Epithelial cell of esophagus (primary cell): ENCODE measurements at places on chromosomes 13 and 19.
A peak's percentile ranks its signal among the peaks of the same experiment; 100 is the strongest.

- no peak for DNase-seq
These were observed 417.1 kb downstream of the ITGBL1 start for GRCh38 chr13:101869553-101869952.

DNA sequence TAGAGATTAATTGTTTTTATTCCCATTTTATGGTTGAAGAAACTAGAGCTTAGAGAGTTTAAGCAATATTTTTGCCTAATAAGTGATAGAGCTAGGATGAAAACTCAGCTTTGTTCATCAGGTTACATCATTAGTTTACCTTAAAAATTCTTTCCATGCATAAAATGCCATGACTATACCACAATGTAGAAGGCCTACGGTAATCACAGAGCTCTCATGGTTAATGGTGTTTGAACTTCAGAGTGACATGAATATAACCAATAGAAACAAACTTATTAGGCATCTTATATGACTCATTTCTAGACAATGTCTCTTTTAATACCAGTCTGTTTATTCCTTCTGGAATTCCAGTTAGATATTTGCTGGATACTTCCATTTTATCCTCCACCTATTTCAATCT, 78.5 kb downstream of the FGF9 start:
- peak; percentile 45 for DNase-seq

DNA sequence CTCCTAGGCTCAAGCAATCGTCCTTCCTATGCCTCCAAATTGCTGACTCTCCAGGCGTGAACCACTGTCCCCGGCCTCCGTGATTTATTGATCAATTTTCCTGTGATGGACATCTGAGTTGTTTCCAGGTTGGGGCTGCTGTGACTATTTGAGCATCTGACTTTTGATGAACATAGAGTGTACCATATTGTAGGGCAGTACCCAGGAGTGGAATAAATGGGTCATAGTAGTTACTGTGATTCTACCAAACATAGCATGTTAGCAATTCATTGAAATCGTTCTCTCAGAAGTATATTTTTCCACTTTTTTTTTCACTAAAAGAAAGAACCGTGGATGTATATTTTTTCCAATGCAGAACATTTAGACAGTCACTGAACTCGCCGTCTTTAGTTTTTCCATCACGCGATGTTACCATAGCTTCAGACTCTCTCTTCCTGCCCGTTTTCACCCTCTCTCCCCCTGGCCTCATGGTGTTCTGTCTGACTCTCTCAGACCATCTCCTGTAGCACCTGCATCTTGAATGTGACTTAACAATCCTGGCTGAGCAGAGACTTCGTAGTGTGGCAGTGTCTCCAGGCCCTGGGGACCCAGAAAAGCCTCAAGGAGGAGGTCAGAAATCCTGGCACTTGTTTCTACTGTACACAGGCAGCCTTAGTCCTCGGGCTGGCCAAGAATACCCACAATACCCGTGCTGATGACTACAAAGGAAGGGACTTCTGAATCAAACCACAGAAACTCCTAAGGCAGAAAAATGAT, 3.2 kb upstream of the RASGRP4 start:
- no peak for DNase-seq

GRCh38 chr13:26480246-26480855, 77.1 kb upstream of the WASF3 start:
- peak; percentile 67 for DNase-seq

- peak; percentile 76 for DNase-seq
These were observed at the start of gene MIER2 for GRCh38 chr19:344625-345319. TSS of gene MIER2 (minus strand) at chr19:344796. CDS start at chr19:344782, 14 bp downstream.

GRCh38 chr13:84744203-84744602, 861.9 kb upstream of the SLITRK1 start:
- no peak for DNase-seq

- DNase-seq = peak; percentile 79
These were observed at the start of gene GEMIN7 for GRCh38 chr19:45079063-45079910. TSS of gene GEMIN7 (plus strand) at chr19:45079260. CDS start at chr19:45090115, 10,855 bp downstream.

DNA sequence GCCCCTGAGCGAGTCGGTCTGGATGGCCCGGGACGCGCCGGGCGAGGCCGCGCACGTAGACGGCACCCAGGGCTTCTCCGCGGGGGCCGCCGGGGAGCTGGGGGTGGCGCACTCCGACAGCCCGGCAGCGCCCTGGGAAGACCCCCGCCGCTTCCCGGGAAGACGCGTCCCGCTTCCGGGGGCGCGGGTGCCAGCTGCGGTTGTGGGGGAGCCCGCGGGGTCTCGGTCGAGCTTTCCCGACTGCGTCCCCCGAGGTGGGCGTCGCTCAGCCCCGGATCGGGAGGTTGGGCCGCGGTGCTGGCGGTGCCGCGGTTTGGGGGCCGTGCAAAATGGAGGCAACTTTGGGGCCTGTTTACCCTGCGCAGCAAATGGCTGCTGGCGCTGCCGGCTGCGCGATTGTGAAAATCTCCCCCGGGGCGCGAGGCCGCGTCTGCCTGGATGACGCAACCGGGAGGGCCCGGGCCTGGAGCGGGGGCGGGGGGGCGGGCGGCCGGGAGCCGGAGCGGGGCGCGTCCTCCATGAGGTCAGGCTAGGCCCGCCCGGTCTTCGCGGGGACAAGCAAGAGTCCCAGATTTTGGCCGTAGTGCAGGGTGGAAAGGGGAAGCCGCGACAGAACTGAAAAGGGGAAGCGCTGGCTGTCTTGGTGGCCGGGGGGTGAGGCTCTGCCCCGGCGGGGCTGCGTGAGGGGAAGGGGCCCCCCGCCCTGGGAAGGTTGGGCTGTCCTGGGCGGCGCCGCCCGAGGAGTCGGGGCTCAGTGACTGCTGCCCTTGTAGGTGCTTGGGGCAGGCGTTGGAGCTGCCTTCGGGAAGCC, 11.3 kb downstream of the PEAK3 start:
- DNase-seq = peak; percentile 87

DNA sequence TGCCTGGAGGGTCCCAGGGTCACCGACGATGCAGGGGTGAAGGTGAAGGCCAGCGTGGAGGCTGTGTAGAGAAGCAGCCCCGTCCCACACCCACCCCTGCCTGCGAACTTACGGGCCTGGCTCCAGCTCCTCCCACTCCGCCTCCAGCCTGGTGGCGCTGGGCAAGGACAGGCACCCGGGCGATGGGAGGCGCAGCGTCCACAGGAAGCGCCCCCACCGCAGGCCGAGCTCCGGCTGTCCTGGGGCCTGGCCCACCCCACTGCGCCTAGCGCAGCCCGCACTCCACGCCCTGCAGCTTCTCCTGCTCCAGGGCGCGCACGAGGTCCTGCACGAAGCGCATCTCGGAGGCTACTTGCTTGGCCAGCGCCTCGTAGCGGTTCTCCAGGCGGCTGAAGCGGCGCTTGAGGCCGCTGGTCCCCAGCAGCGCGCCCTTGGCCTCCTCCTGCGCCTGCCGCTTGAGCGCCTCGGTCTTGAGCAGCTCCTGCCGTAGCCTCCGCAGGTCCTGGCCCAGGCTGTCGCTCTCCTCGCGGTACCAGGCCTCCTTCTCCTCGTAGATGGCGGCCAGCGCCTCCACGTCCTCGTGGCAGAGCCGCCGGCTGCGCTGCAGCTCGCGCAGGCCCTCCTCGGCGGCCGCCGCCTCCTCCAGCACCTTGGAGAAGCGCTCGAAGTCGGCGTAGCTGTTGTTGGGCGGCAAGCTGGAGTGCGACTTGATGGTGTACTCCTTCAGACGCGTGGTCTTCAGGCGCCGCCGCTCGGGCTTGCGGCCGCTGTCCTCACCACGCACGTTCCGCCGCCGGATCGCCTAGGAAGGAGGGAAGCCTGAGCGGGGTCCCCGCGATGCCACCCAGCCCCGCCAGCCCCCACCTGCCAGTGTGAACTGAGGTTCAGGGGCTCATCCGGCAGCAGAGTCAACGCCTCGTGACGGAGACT, 11.8 kb downstream of the DAPK3 start:
- no peak for DNase-seq

- peak; percentile 58 for DNase-seq
These were observed 629 bp upstream of the FGF9 start for GRCh38 chr13:21670006-21670882.

- no peak for DNase-seq
These were observed 11.9 kb downstream of the KLC3 start for GRCh38 chr19:45352471-45352870.

DNA sequence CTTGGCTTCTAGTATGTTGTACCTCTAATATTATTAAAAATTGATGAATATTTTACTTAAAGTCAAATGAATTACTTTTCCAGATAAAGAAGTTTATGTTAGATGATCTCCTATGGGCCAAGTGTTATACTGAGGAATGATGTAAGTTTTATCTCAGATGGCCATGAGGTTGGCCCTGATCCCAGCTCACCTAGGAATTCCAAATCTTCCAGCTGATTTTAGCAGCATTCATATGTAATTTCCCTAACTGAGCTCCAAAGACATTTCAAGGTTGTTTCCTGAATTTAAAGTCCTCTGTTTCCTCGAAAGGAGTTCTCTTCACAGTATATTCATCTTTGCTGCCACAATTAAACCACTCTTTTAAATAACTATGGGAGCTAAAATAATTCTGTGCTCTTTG, 1670.4 kb upstream of the SPRY2 start:
- DNase-seq = no peak

GRCh38 chr13:24925318-24926231, 161.6 kb downstream of the RNF17 start:
- no peak for DNase-seq

- DNase-seq = no peak
These were observed 2.2 kb downstream of the RPS16 start for GRCh38 chr19:39433480-39434079.

DNA sequence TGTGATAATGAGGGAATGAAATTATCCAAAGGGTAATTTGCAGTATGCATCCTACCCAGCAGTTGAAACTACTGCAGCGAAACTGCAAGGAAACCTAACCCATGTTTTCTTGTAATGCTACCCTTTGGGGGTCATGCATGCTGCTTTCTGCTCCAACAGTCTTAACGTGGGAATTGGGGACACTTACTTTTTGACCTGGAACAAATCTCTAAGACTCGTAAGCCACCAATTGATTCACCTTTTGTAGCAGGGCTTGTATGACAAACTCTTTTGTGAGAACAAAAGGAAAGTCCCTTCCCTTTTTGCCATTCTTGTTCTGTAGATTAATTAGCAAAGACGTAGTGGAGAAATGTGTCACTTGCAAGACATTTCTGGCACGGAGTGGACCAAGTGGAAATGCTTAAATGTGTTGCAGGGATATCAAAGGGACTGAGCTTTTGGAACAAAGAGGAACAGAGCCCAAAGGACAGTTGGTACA, 27.4 kb downstream of the LRCH1 start:
- DNase-seq = no peak

- DNase-seq = no peak
These were observed 68.7 kb upstream of the CACNA1A start for GRCh38 chr19:13574933-13575332.

- DNase-seq = peak; percentile 50
These were observed 80.1 kb downstream of the IPO5 start for GRCh38 chr13:98033277-98034247.

- peak; percentile 29 for DNase-seq
These were observed 65.2 kb upstream of the ZNF599 start for GRCh38 chr19:34838248-34838647.

- DNase-seq = no peak
These were observed 69.0 kb upstream of the NPAS1 start for GRCh38 chr19:46950526-46951170.

GRCh38 chr13:98919566-98919965, 58.3 kb downstream of the DOCK9 start:
- DNase-seq = no peak

DNA sequence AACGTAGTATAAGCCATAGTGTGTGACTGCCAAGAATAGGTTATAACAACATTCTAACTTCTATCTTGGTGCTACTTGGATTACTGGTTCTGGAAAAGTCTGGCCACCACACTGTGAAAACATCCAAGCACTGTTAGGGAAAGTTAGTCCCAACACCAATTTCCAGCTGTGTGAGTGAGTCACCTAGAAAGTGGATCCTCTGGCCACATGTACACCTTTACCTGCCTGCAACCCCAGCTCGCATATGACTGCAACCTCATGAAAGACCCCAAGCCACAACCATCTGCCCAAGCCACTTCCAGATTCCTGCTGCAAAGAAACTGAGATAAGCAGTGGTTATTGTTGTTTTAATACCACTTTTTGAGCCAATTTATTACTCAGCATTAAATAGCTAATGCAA, 404.5 kb downstream of the KCTD12 start:
- peak; percentile 18 for DNase-seq

DNA sequence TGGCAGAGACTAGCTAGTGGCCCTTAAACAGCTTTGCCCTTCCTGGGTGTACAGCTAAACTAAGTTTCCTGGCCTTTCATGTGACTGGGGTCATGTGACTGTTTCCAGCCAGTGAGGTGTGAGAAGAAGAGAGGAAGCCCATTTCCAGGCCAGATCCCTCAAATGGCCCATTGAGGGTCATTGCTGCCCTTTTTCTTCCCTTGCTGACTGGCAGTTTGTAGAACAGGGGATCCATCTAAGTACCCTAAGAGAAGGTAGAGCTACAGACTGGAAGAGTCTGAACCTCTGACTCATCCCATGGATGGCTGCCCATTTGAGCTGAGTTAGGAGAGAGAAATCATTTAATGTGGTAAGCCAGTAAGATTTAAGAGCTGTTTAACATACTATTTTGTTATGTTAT, 2.8 kb downstream of the SWSAP1 start:
- DNase-seq = peak; percentile 71

DNA sequence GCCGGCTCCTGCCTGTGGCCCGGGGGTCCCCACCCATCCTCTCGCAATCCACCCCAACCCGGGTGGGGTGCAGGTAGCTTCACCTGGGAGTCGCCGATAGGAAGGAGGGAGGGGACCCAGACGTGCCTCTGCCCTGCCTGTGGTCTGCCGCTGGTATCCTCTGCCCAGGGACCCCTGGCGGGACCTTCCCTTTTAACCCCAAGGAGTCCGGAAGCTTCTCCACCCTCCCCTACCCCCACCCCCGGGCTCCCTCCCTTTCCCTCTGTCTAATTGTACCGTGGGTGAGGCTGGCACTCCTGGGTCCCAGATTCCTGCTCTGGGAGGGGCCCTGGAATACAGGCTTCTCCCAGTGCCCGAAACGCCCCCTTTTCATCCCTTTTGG, at the start of gene KLK10:
TSS of gene KLK10 (minus strand) at position 166 of the 382 bp plus-strand sequence. CDS start 579 bp downstream, outside the sequence.
- no peak for DNase-seq

- DNase-seq = no peak
These were observed 35.3 kb upstream of the SLC10A2 start for GRCh38 chr13:103101500-103101899.

- no peak for DNase-seq
These were observed 16.1 kb upstream of the RASA3 start for GRCh38 chr13:114148521-114148855.

DNA sequence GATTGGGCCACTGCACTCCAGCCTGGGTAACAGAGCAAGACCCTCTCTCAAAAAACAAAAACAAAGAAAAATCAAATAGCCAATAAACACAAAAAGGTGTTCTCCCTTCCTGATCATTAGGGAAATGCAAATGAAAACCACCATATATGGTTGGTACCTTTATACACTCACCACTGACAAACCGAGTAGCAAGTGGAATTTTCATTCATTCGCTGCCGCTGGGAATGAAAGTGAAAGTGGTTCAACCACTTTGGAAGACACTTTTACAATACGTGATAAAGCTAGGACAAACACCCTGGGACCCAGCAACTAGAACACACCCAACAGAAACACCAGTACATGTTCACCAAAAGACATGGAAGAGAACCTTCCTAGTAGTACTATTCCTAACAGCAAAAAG, 21.0 kb downstream of the GRIK5 start:
- DNase-seq = peak; percentile 73
